ENCODE measurements at places on chromosomes 12 and 14. TPM values are rescaled to one million over a fixed set of nuclear protein-coding genes. Genes with fewer than 3 reads are reported as not detected.

Gene P2RX2
- total RNA-seq = 1.0 TPM

Gene OTX2
- not detected for total RNA-seq

Gene RILPL1
- 4.9 TPM for total RNA-seq

Gene FAM186B
- total RNA-seq = 0.78 TPM

Gene SLC2A13
- 21.0 TPM for total RNA-seq

Gene OR10AD1
- not detected for total RNA-seq

Gene TIGAR
- 1.6 TPM for total RNA-seq

Gene ASIC1
- total RNA-seq = 0.52 TPM

Gene TMTC1
- 15.6 TPM for total RNA-seq

Gene C12orf76
- 2.0 TPM for total RNA-seq

Gene HOTAIR
- total RNA-seq = not detected

Gene B4GALNT3
- 4.0 TPM for total RNA-seq

Gene MBD6
- total RNA-seq = 22.7 TPM

Gene TEX52
- total RNA-seq = not detected

- DNase-seq = no peak
- H3K4me3 ChIP-seq = no peak overlapping the region
- no peaks in the 10 kb centered on the region for H3K4me1 ChIP-seq
- H3K36me3 ChIP-seq = no peaks in the 10 kb centered on the region
- no peaks in the 10 kb centered on the region for H3K27me3 ChIP-seq
These were observed 333.6 kb downstream of the DPF3 start for GRCh38 chr14:72560331-72560730.

- H3K27ac ChIP-seq = no peak overlapping the region
- H3K36me3 ChIP-seq = no peaks in the 10 kb centered on the region
- H3K27me3 ChIP-seq = no peaks in the 10 kb centered on the region
- DNase-seq = no peak
- no peaks in the 10 kb centered on the region for H3K4me1 ChIP-seq
These were observed 215.6 kb upstream of the DDHD1 start for GRCh38 chr14:53368711-53369201.

DNA sequence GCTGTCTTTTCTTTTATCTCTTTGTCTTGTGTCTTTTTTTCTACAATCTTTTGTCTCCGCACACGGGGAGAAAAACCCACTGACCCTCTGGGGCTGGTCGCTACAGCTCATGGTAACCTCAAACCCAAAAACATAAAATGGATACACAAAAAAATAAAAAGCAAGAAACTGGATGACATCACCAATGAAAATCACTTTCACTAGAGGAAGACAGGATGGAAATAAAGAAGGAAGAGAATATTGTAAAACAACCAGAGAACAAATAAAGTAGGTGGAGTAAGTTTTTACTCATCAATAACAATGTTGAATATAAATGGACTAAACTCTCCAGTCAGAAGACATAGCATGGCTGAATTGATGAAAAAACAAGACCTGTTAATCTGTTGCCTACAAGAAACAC is 17.6 kb downstream of the MIPOL1 start:
- H3K27ac ChIP-seq = no peak overlapping the region
- no peaks in the 10 kb centered on the region for H3K36me3 ChIP-seq
- no peak for DNase-seq
- H3K4me1 ChIP-seq = no peaks in the 10 kb centered on the region
- no peak overlapping the region for H3K4me3 ChIP-seq

- H3K4me1 ChIP-seq = no peaks in the 10 kb centered on the region
- no peak for DNase-seq
- no peak overlapping the region for H3K4me3 ChIP-seq
- H3K27me3 ChIP-seq = no peaks in the 10 kb centered on the region
- H3K36me3 ChIP-seq = no peaks in the 10 kb centered on the region
- H3K27ac ChIP-seq = no peak overlapping the region
These were observed 101.5 kb upstream of the RAP1B start for GRCh38 chr12:68509242-68509641.

DNA sequence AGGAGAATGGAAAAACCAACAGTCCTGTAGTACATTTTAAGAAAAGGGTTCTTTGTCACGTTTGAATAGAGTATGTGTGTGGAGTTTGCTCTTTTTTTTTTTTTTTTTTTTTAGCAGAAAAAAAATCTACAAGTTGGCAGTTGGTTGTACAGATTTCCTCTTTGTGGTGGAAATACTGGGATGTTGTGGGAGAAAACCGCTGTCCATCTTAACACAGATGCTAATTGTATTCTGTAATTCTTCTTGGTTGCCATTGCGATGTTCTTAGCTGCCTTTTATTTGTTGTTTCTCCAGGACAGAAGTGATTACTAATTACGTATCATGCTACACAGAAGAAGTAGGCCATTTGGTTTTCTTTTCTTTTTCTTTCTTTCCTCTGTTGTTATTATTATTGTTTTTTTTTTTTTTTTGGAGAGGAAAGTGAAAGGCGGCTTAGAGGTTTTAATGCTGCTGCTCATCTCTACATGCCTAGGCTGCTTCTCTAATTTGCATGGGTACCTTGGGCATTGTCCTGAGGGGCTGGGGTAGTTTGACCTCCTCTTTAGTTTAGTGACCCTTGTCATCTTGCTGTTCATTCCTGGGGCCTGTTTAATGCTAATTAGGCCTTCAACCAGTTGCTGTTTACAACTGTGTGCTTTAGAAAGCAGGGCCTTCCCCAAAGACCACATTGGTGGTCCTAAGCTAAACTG is 94.7 kb downstream of the TMTC2 start:
- H3K4me3 ChIP-seq = no peak overlapping the region
- H3K36me3 ChIP-seq = no peaks in the 10 kb centered on the region
- no peak for DNase-seq
- H3K27me3 ChIP-seq = no peaks in the 10 kb centered on the region
- H3K4me1 ChIP-seq = no peaks in the 10 kb centered on the region

DNA sequence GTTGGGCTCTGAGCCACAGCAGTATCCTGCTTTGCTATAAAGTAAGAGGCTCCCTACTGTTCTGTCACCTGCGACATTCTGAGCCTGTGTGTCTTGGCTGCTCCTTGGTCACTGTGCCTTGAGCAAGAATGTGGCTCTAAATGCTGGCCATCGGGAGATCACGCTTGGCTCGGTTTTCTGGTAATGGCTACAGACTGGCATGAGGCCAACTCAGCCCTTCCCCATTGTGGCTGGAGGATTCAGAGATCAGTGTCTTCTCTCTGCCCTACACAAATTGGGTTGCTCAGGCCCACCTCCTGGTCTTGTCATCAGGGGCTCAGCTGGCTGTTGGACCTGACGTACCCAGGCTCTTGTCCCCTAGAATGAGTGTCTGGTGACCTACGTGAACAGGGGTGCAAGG is 94.5 kb downstream of the PLXNC1 start:
- no peaks in the 10 kb centered on the region for H3K4me1 ChIP-seq
- no peak overlapping the region for H3K27ac ChIP-seq
- no peak overlapping the region for H3K4me3 ChIP-seq

DNA sequence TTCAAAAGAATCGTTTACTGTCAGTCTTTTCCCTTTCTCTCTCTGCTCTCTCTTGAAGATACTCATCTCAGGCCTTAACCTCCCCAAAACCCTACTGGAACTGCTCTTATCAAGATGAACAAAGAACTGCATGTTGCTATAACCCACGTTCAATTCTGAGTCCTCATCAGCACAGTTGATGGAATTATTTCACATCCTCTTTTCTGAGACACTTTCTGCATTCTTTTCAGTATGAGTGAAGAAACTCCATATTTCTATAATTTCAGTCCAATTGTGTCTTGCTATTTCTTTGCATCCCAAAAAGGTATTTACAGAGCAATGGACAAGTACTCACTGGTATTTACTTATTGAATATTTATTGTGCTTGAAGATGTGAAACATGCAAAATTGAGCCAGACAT is 160.1 kb upstream of the CPNE8 start:
- no peak overlapping the region for H3K4me3 ChIP-seq
- DNase-seq = no peak
- no peaks in the 10 kb centered on the region for H3K4me1 ChIP-seq

DNA sequence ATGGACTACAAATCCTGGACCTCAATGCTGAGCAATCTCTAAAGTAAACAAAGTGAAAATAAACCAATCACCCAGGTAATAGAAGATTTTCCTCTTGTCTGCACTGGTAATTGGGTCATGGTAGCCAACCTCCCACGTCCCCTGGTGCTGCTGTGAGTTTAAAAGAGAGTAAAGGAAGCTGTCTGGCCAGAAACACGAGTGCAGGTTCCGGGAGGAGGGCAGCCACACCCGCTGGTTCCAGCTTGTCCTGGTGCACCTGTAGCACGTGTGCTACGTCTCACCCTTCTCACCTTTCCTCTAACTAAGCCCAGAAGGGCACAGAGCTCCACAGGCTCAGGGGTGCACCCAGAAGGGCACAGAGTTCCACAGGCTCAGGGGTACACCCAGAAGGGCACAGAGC is 5.4 kb downstream of the CRACR2A start:
- no peaks in the 10 kb centered on the region for H3K36me3 ChIP-seq
- H3K27me3 ChIP-seq = no peaks in the 10 kb centered on the region
- peaks cover 3% of the 10 kb centered on the region for H3K4me1 ChIP-seq

- H3K36me3 ChIP-seq = no peaks in the 10 kb centered on the region
- no peak overlapping the region for H3K27ac ChIP-seq
- no peaks in the 10 kb centered on the region for H3K27me3 ChIP-seq
- peaks cover 6% of the 10 kb centered on the region for H3K4me1 ChIP-seq
- H3K4me3 ChIP-seq = no peak overlapping the region
These were observed 250.8 kb downstream of the EGLN3 start for GRCh38 chr14:33700052-33700451.

DNA sequence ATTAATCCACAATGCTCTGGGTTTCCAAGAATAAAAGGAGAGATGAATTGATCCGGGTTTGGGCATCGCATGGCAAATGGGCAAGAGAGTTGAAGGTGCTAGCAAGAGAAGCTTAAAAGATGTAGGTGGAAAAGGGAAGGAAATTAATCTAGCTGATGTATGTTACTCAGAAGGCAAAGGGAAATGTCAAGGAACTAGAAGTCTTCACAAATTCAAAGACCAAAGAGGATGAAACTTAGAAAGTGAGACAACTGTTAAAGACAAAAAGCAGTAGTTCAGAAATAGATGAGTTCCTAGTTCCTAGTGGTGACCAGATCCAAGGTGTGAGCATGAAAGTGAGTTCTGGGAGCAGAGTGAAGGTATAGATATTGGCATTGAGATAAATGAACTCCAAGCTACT is 228.3 kb downstream of the SEC23A start:
- peaks cover 5% of the 10 kb centered on the region for H3K4me1 ChIP-seq
- no peak overlapping the region for H3K4me3 ChIP-seq
- H3K27me3 ChIP-seq = no peaks in the 10 kb centered on the region
- no peaks in the 10 kb centered on the region for H3K36me3 ChIP-seq
- H3K27ac ChIP-seq = no peak overlapping the region

DNA sequence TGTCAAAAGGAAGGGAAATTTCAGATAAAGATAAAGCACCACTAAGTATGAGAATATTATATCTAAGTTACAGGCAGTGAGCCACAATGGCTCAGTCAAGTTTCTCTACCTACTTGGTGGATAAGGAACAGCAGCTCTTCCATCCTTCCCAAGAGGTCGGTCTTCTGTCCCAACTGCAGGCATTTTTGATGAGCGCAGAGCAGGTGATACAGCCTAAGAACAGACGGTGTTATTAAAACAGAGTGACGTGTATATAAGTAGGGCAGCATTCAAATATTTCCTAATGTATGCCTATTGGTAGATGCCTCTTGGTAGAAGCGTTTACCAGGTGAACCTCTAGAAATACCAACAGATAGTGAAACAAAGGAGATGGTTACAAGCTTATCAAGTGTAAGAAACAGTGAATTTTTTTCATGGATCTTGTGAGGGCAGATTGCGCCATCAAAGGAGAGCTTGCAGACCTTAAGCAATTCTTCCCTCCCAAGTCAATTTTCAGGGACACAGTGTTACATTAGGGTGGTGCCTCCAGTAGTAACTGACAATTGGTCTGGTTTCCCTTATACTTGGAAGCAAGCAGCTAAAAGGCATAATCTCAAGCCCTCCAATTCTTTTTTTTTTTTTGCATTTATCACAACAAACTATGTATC is 274.5 kb downstream of the MED13L start:
- peaks cover under 1% of the 10 kb centered on the region for H3K36me3 ChIP-seq
- no peak overlapping the region for H3K4me3 ChIP-seq
- H3K27ac ChIP-seq = no peak overlapping the region

- no peak for DNase-seq
- no peaks in the 10 kb centered on the region for H3K36me3 ChIP-seq
- H3K27ac ChIP-seq = no peak overlapping the region
- H3K4me1 ChIP-seq = peaks cover 61% of the 10 kb centered on the region
- no peak overlapping the region for H3K4me3 ChIP-seq
- H3K27me3 ChIP-seq = no peaks in the 10 kb centered on the region
These were observed 4.8 kb downstream of the YBX3 start for GRCh38 chr12:10718279-10718821.

DNA sequence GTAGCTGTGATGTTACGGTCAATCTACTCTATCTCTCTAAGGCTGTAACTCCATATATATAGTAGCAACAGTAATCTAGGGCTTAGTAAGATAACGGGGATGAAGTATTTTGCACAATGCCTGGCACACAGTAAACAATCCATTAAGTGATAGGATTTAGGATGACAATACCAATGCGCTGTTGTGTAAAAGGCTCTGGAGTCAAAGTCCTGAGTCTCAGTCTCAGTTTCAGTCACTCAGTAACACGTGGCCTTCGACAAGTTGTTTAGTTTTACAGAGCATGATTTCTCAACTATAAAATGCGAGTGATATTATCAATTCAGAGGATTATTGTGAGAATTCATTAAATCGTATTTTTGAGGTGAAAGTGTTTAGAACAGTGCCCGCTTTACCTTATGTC is 162.4 kb downstream of the GARIN6 start:
- no peaks in the 10 kb centered on the region for H3K27me3 ChIP-seq
- no peaks in the 10 kb centered on the region for H3K4me1 ChIP-seq
- H3K4me3 ChIP-seq = no peak overlapping the region

DNA sequence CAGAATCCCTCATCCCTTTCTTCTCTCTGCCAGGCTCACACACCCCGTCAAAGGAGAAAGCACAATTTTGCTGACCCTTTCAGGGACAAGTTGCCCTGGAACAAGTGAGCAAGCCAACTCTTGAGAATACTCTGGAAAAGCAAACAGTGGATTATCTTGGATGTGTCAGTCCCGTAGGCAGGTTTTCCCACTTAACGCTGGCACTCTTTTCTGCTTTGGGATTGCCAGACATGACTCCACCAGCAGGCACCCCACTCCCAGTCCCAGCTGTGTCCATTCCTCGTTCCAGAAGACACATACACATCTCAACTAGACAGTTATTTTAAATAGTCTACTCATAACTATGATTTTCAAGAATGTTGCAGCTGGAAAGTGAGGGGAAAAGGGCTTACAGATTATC is 145.5 kb upstream of the CDKN3 start:
- H3K4me1 ChIP-seq = peaks cover 8% of the 10 kb centered on the region
- no peak overlapping the region for H3K27ac ChIP-seq
- no peak for DNase-seq
- H3K4me3 ChIP-seq = no peak overlapping the region
- no peaks in the 10 kb centered on the region for H3K36me3 ChIP-seq

GRCh38 chr14:95041477-95042020 is 115.8 kb downstream of the DICER1 start:
- no peaks in the 10 kb centered on the region for H3K4me1 ChIP-seq
- H3K36me3 ChIP-seq = no peaks in the 10 kb centered on the region

GRCh38 chr14:31933716-31934115 is 143.4 kb upstream of the ARHGAP5 start:
- no peaks in the 10 kb centered on the region for H3K27me3 ChIP-seq
- no peaks in the 10 kb centered on the region for H3K36me3 ChIP-seq
- H3K27ac ChIP-seq = no peak overlapping the region
- H3K4me3 ChIP-seq = no peak overlapping the region

GRCh38 chr14:55502746-55503284 is 62.4 kb upstream of the TBPL2 start:
- no peaks in the 10 kb centered on the region for H3K27me3 ChIP-seq
- no peak overlapping the region for H3K4me3 ChIP-seq
- no peaks in the 10 kb centered on the region for H3K36me3 ChIP-seq
- no peak for DNase-seq
- H3K4me1 ChIP-seq = peaks cover 4% of the 10 kb centered on the region
- no peak overlapping the region for H3K27ac ChIP-seq
